GM06990 (cell line): ENCODE measurements at places on chromosomes 5 and 9.

DNA sequence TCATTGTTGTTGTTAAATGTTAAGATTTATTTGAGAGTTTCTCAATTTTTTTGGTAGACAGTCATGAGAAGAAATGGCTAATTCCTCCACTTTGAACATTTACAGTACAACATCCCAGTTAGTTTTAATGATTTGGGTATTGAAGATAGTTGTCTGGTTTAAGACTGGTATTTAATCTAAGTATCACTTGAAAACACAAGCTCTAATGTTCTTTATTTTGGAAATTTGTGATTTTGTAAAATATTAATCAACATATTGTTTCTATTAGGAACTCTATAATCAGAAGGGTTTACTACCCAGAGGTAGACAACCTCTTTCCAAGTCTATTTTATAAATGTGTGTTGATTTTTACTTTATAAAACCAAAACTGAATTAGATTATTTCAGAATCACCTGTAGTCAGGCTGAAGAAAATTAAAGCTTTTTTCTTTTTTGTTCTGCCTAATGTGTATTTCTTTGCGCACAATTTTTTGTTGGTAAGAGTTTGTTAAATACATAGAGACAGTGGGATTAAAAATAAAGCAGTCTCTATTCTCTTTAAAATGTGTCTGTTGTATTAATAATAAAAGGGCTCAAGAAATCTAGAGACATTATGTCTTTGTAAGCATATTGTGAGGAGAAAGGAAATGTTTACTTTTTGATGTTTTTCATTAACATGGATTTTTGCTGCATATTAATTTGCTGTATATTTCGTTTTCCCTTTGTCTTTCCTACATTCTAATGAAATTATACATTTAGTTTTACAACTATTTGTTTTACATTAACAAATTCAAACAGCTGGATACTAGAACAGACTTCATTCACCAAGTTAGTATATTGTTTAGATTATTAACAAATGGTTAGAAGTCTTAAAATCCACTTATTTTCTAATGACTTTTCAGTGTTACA is 3.9 kb upstream of the PURA start:
- DNase-seq: no peak

DNA sequence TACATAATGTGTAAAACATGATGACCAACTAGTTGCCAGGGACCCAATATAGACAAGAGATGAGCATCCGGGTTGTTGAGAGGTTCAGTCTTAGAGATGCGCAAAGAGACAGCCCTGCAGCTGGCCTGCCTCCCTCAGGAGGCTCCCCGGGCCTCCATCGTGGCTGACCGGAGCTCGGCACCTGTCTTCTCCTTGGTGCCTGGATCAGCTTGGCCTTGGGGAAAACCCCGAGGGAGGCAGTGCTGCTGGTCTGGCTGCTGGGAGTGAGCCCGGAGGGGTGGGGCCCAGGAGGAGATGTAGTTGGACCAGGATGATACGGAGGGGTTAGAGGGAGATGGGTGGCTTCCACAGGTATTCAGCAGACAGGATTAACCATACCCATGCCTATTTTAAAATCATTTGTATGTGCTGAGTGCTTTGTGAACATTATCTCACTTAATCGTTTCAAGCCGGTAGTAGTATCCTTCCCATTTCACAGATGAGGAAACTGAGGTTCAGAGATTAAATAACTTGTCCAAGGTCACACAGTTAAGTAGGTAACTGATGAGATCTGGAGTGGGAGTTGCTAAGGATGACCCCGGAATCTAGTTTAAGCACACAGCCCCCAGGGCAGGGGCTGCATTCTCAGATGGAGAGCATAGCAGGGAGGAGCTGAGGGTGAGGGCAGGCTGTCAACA is 173.8 kb downstream of the COL23A1 start:
- DNase-seq: no peak

- DNase-seq: no peak
Measured at GRCh38 chr9:34964458-34964857, 6.4 kb downstream of the PHF24 start.

GRCh38 chr9:114893221-114894010 is 37.0 kb downstream of the TNFSF8 start:
- DNase-seq: peak; percentile 21

DNA sequence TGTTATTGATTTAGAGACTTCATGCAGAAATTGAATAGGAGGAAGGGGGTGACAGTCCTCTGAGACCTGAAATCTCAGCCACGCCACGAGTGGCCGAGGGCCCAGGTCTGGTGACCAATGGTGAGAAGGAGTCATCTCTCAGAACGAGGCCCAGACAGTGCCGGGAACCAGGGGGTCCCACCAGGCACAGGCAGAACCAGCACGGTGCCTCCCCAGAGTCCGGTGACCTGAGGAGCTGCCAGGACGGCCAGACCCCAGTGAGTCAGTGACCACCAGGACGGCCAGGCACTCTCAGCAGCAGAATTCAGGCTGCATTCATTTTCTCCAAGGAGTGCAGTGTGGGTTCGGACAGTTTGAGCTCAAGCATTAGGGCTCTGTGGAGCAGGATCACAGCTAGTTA is 43.8 kb upstream of the NKD2 start:
- DNase-seq: no peak

DNA sequence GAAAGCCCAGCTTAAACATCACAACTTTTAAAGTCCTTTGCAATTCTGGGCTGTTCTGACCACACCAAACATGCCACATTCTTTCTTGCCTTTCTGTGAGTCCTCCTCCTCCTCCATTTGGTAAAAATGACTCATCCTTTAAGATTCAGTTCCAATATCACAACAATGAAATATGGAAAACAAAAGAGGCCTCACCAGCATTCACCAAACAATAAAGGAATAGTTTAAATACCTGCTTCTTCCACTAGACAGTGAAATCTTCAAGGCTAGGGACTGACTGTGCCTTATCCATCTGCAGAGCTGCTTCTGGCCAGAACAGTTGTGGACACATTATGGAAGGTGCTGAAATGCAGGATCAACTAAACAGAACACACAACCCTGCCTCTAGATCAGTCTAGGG is 36.0 kb downstream of the NR6A1 start:
- DNase-seq: no peak

- DNase-seq: no peak
Measured at GRCh38 chr9:110655754-110656641, 12.6 kb upstream of the MUSK start.

DNA sequence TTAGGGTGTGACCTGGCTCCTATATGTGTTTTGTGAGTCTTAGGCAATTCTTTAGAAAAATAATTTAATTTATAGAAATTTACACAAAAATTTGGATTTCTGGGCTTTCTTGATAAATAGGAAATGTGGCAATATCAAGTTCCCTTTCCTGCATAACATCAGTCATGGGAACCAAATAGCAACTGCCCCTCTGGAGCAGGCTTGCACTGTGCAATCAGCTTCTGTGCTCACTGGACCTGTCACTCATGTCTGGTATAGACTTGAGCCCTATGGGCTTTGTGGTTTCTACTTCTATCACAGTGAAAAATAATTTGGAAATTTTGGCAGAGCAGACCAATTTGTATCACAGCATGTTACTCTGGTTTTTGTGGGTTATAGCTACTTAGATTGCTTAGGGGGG is 131.7 kb downstream of the ADGRV1 start:
- no peak for DNase-seq

GRCh38 chr9:81532251-81532650 is 157.1 kb downstream of the TLE1 start:
- DNase-seq: no peak

DNA sequence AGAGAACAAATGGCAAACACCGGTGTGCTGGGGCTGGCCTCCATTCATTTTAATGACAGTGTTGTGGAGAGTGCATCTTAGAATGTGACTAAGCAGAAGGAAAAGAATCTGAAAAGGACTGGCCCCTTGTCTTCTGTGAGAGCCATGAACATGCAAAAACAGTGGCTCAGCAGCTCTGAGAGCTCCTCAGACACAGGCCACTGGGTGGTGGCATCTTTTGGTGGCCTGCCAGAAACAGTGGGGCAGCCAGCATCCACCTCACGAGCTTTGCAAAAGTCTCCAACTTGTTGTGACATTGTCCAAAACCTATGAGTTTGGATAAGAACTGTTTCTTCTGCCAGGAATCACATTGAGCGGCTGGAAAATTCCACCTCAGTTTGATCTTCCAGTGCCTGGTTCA is 233.4 kb downstream of the NR3C1 start:
- no peak for DNase-seq

DNA sequence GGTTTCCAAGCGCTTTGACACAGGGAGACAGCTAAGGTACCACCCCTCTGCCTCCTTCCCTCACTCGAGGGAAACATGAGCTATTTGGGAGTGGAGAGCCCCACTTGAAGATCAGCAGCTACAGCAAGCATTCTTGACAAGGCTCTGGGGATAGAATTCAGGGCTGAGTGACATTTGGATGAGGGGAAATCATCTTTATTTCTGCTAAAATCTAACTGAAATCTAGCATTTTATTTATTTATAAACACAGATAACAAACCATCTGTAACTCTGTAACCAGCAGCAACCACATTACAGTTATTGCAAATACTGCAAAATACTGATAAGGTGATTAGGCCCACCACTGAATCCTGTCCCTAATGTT is 22.4 kb downstream of the RNF130 start:
- no peak for DNase-seq

DNA sequence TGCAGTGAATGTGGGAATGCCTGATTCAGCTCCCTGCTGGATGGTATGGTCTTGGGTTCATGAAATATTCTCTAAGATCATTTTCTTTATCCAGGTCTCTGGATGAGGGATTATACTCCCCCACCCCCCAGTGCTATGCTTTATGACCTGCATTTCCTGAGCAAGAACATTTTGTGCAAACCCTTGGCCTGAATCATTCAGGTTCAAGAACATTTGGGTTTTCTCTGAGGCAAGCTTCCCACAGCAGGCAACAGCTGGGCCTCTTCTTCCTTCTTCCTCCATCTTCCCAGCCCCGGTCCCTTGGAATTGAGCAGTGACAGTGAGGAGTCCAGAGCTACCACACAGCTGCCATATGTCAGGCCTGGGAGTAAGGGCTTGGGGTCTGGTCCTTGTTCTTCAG is 58.6 kb upstream of the TNFSF15 start:
- no peak for DNase-seq

DNA sequence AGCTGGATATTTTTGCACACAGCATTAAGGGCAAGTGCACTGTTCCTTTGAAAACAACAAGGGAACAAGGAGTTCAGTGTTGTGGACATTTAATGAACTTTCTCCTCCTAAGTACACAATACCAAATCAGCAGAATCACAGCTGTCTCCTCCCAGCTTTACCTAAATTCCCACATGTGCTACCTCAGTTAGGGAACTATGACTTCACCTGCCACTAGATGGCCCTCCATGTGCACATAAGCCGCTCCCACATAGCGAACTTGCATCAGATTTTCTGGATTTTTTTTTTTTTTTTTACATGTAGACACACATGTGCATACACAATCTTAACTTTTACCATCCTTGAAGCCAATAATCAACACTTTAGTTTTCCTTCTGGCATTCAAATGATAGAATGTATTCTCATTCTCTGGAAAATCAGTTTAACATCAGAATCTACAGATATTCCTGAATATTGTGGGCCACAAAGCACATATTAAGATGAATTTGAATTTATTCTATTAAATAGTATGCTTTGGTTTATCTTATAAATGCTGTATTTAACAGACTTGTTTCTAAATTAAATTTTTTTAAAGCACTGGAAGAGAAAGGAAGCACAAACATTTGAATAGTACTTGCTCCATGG is 123.6 kb downstream of the PALM2AKAP2 start:
- no peak for DNase-seq

DNA sequence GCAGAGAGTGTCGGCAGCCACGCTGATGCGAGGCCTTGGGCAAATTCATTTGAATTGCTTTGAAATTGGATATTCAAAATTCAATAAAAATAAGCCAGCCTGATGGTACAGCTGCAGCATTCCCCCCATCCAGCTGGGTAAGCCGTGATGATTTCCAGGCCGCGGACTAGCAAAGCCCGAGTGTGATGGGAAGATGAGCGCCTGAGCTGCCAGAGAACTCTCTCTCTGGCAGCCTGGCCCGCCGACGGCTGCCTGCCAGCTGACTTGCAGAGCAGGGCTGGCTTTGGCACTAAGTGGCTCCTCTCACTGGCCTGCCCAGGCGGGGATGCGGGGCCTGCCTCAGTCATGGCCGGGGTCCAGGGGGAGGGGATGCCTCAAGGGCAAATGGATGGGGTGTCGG is 268.3 kb upstream of the WWC1 start:
- no peak for DNase-seq

GRCh38 chr5:151195622-151196021 is 28.3 kb downstream of the CCDC69 start:
- DNase-seq: no peak

DNA sequence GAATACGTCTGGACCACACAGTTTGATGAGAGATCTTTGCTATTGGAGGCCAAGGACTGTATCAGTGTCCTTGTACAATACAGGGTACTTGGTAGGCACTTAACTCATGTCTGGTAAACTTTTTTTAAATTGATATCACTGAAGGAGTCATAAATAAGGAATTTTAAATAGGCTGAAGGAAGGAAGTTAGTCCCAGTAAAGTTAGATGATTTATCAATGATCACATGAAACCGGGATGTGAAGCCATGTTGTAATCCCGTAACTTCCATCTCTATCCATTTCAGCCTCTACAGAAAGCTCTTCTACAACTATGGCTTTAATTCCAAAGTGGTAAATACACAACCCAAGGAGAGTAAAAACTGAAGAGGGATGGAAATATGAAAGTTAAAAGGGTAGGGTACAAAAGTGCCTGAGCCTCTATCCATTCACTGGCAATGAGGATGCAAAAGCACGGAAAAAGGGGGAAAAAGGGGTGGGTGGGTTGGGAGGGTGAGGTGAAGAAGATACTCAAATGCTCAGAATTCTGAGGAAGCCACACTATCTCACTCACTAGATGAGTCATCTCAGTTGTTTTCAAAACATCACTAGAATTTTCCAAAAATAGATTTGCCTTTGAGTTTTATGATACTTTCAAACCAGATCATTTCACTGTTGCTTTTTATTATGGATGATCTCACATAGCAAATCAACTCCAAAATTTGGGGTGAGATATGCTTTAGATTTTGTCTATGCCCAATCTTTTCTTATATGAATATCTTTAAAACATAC is 1053.5 kb downstream of the NR2F1-AS1 start:
- DNase-seq: no peak

GRCh38 chr5:158482125-158482524 is 617.6 kb downstream of the EBF1 start:
- no peak for DNase-seq

GRCh38 chr9:136776947-136777346 is 12.6 kb upstream of the LCN15 start:
- no peak for DNase-seq

DNA sequence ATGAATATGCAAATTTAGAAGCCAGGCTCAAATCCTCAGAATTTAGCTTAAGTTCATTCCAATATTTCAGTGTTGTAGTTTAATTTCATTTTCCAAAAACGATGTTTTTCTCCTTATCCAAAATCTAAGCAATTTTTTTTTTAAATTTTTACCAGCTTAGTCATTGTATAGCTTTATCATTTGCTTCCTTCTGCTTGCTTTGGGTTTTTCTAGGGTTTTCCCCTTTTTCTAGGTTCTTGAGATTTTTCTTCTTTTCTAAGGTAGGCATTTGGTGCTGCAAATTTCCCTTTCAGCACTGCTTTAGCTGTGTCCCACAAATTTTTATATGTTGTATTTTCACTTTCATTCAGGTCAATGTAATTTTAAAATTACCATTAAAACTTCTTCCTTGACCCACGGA is 34.4 kb upstream of the CCDC112 start:
- no peak for DNase-seq

- no peak for DNase-seq
Measured at GRCh38 chr5:136676685-136677084, 311.3 kb upstream of the TRPC7 start.
